ENCODE measurements at places on chromosomes 6 and 20.

- no peak for DNase-seq
These were observed 138.4 kb upstream of the GLP1R start for GRCh38 chr6:38910207-38910606.

DNA sequence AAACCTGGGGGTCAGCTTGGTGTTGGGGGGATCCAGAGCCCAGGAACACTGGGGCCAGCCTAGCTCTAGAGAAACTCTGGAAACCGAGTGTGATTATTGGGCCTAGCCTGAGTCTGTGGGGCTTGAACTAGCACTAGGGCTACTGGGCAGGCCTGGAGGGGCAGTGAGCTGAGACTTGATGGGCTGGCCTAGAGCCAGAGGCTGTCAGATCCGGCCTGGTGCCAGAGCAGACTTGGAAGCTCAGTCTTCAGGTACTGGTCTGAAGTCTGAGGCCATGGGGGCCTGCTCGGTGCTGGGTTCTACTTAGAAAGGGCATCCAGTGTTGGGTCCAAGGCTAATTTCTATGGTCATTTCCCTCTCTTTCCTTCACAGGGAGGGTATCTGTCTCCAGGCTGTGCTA lies 2.7 kb downstream of the DEFB112 start:
- no peak for DNase-seq

DNA sequence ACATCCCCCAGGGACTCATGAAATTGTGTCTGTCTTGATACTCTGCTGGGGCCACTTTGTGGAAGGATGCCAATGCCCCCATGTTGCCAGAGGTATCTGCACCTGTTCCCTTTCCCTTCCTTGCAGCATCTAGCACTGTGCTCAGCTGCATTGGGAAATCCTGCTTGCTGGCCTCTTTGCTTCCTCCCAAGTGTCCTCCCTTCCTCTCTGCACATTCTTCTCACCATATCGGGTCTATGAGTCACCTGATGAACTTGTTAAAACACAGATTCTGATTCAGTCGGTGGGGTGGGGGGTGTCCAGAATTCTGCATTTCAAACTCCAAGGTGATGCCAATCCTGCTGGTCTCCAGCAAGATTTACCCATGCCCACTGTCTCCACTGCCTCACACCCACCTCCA lies 467.8 kb downstream of the PTPRT start:
- DNase-seq: no peak

- DNase-seq: no peak
These were observed 315.9 kb downstream of the NKAIN2 start for GRCh38 chr6:124119596-124119995.

DNA sequence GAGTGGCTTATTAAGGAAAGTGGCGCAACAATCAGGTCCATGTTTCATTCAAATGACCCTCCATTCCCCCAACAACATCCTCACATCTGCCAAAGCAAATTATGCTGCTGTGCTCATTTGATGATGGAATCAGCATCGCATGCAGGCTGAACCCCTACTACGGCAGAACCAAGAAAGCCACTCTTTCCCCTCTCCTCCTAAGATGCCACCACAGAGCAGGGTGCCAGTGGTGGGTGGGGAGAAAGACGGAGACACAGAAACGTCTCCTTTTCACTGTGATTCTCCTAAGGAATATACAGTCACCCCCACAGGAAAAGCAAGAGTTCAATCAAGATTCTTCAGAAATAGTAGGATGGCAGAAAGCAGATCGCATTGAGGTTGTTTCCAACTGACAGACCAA lies 17.1 kb downstream of the HEBP2 start:
- DNase-seq: no peak

GRCh38 chr20:10429443-10429981 lies 4.5 kb downstream of the MKKS start:
- DNase-seq: no peak

DNA sequence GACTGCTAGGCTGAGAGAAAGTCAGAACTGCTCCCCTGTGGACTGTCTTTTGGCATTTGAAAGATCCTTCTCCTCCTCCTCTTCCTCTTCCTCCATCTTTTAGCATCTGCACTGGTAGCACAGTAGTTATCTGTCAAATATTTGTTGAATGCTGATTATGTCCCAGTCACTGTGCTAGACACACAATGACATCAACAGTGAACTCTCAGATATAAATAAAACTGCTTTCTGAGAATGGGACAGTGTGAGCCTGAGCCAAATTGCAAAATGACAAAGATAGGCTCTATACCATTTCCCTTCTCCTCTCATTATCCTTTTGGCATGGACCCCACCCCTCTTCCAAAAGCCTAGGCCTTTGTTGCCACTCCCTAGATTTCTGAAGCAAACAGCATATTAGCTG lies 27.9 kb upstream of the LRRC1 start:
- no peak for DNase-seq

DNA sequence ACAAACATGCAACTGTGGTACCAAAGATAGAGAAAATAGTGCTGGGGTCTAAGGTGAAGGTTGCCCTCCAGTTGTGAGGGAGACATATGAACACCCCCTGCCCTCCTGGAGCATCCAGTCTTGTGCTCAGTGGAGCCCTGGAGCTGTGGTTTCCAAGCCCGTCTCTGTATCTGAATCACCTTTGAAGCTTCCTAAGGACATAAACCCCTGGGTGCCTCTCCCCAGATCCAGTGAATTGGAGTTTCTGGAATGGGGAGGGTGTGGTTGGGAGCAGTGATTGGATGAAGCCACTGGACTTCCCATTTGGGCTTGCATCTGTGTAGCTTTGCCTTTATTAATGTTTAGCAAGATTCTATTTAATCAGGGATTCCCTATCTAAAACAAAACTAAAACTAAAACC lies 22.4 kb upstream of the E2F3 start:
- DNase-seq: no peak
